ENCODE measurements at places on chromosomes 12 and 14. TPM values are rescaled to one million over a fixed set of nuclear protein-coding genes. Genes with fewer than 3 reads are reported as not detected.

The COL2A1 gene
- total RNA-seq: 0.14 TPM

The CAPZA3 gene
- not detected for total RNA-seq

The DEPDC4 gene
- 2.4 TPM for total RNA-seq

The PIK3C2G gene
- not detected for total RNA-seq

The KRT1 gene
- not detected for total RNA-seq

The DBX2 gene
- total RNA-seq: not detected

The PSME1 gene
- total RNA-seq: 51.5 TPM

The RNASE3 gene
- total RNA-seq: not detected

The UBC gene
- 1,588 TPM for total RNA-seq

The LRRK2 gene
- 1.1 TPM for total RNA-seq

The TECPR2 gene
- 21.5 TPM for total RNA-seq

The TMCC3 gene
- 14.9 TPM for total RNA-seq

The SPRYD4 gene
- total RNA-seq: 1.8 TPM

The DPF3 gene
- total RNA-seq: 19.9 TPM

The TESPA1 gene
- not detected for total RNA-seq

The ACYP1 gene
- 1.3 TPM for total RNA-seq

The BEST3 gene
- total RNA-seq: 0.43 TPM

The SLC17A8 gene
- total RNA-seq: not detected

The SPTB gene
- total RNA-seq: 0.22 TPM
